ENCODE measurements at places on chromosomes 3 and 15.
A peak's percentile ranks its signal among the peaks of the same experiment; 100 is the strongest.

GRCh38 chr15:92111751-92112150, 258.2 kb downstream of the SLCO3A1 start:
- no peak overlapping the region for H3K27ac ChIP-seq
- peaks cover 6% of the 10 kb centered on the region for H3K4me1 ChIP-seq
- no peak overlapping the region for H3K4me3 ChIP-seq
- H3K27me3 ChIP-seq: no peaks in the 10 kb centered on the region

DNA sequence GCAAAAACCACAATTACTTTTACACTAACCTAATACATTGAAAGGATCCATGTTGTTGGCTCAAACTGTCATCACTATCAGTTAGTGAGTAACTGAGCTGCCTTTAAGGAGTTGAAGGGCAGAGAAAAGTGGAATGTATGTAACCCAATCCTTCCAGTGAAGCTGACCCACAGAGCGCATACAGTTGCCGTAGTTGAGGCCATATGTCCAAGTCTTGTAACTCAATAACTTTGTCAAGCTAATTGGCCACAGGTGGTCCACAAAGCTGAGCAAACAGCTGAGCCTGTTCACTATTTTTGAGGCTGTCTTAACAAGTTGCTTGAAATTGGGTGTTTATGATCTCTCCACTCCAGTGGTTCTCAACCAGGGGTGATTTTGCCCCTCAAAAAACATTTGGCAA, 169.0 kb upstream of the SLC24A5 start:
- H3K27me3 ChIP-seq: no peaks in the 10 kb centered on the region
- H3K27ac ChIP-seq: no peak overlapping the region
- H3K4me3 ChIP-seq: no peak overlapping the region

DNA sequence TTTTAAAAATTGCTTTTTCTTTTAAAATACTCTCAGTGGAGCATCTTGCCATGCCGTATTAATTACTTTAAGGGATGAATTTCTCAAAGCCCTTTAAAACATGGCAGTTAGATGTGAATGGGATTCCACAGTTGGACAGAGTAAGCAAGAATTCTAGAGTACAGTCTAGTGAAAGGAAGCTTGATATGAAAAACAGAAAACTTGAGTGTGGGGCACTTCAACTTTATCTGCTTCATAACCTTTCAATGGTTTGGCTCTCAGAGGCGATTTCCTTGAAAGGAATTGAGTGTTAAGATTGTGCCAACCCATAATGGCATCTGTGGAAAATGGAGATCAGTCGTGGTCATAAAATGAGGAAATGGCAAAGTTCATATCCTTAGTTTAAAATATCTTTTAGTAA, 127.7 kb upstream of the SAMMSON start:
- H3K4me1 ChIP-seq: peaks cover 10% of the 10 kb centered on the region
- H3K27ac ChIP-seq: no peak overlapping the region
- DNase-seq: no peak
- no peak overlapping the region for H3K4me3 ChIP-seq
- H3K36me3 ChIP-seq: no peaks in the 10 kb centered on the region

DNA sequence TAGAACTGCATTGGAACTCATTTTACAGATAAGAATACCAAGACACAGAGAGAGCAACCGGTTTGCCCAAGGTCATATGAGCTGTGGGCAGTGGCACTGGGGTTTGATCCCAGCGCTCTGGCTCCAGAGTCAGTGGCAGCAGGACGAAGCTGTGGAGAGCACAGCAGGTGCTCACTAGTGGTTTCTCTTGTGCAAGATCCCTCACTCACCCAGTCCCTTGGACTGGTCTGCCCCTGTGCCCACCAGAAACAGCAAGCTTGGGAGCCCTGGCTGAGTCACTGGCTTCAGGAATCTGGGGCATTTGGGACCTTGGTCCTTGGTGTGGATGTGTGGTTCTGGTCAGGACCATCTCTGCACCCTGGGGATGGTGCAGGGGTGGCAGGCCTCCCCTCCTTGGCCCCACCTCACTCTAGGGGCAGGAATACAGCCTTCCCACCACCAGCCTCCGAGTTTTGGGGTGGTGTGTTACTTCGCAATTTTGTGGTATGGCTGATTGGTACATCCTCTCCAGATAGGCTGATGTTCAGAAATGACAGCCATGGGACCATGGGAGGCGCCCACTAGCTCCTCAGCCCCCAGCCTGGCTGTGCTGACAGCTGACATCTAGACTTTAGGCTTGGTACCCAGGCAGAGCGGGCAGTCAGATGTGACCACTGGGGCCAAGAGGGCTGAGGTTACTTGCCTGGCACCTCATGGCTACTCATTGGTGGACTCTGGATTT, 104.6 kb downstream of the LSM3 start:
- DNase-seq: peak; percentile 72
- H3K27ac ChIP-seq: no peak overlapping the region
- peaks cover 4% of the 10 kb centered on the region for H3K4me1 ChIP-seq
- H3K36me3 ChIP-seq: no peaks in the 10 kb centered on the region
- H3K4me3 ChIP-seq: no peak overlapping the region

GRCh38 chr3:134029734-134030378, at the start of gene SLCO2A1:
SLCO2A1 (minus strand) TSS chr3:134029925; CDS start chr3:134029802, 123 bp downstream.
- H3K27ac ChIP-seq: no peak within 1 kb of the TSS
- peaks cover 29% of the 10 kb centered on the region for H3K27me3 ChIP-seq
- DNase-seq: peak; percentile 90
- no peaks in the 10 kb centered on the region for H3K36me3 ChIP-seq

GRCh38 chr3:41581700-41582099, 380.2 kb downstream of the ULK4 start:
- no peaks in the 10 kb centered on the region for H3K4me1 ChIP-seq
- no peak for DNase-seq
- no peak overlapping the region for H3K27ac ChIP-seq
- H3K4me3 ChIP-seq: no peak overlapping the region
- H3K36me3 ChIP-seq: no peaks in the 10 kb centered on the region
- no peaks in the 10 kb centered on the region for H3K27me3 ChIP-seq

DNA sequence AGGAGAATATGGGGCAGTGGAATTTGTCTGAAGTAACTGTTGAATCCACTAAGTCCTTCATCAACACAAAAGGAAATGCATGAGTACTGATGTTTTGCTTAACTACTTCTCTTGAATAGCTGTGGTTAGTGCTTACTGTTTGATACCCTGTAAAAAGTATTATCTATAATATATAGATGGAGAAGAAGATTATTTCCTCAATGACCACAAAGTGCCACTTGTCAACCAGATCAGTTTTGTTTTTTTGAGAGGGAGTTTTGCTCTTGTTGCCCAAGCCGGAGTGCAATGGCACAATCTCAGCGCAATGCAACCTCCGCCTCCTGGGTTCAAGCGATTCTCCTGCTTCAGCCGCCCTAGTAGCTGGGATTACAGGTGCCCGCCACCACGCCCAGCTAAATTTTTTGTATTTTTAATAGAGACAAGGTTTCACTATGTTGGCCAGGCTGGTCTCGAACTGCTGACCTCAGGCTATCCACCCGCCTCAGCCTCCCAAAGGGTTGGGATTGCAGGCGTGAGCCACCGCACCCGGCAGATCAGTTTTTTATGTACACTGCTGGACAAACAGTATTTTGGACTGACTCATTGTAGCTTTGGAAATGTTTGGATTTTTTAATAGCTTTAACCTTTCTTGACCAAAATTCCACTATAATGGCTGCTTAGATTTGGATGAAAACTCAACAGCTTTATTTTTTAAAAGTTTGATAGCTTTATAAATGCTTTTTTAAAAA, 1.5 kb upstream of the RPLP1 start:
- H3K27me3 ChIP-seq: no peaks in the 10 kb centered on the region
- H3K36me3 ChIP-seq: peaks cover 46% of the 10 kb centered on the region
- peak; percentile 56 for DNase-seq
- H3K4me1 ChIP-seq: peaks cover 30% of the 10 kb centered on the region
- H3K27ac ChIP-seq: peak overlapping the region; percentile 79
- no peak overlapping the region for H3K4me3 ChIP-seq

GRCh38 chr15:98776607-98777281, 128.4 kb downstream of the IGF1R start:
- DNase-seq: no peak
- H3K27ac ChIP-seq: no peak overlapping the region
- no peaks in the 10 kb centered on the region for H3K27me3 ChIP-seq
- peaks cover 11% of the 10 kb centered on the region for H3K4me1 ChIP-seq
- no peak overlapping the region for H3K4me3 ChIP-seq

GRCh38 chr3:48275287-48276027, 34.6 kb downstream of the ZNF589 start:
- no peak for DNase-seq
- no peak overlapping the region for H3K27ac ChIP-seq
- peaks cover 3% of the 10 kb centered on the region for H3K27me3 ChIP-seq
- H3K36me3 ChIP-seq: no peaks in the 10 kb centered on the region
- no peak overlapping the region for H3K4me3 ChIP-seq

GRCh38 chr3:152998591-152998990, 163.4 kb upstream of the RAP2B start:
- no peak overlapping the region for H3K27ac ChIP-seq
- no peak overlapping the region for H3K4me3 ChIP-seq
- H3K36me3 ChIP-seq: no peaks in the 10 kb centered on the region
- no peaks in the 10 kb centered on the region for H3K27me3 ChIP-seq
- no peaks in the 10 kb centered on the region for H3K4me1 ChIP-seq

- H3K36me3 ChIP-seq: no peaks in the 10 kb centered on the region
- no peak for DNase-seq
- H3K27ac ChIP-seq: no peak overlapping the region
- no peak overlapping the region for H3K4me3 ChIP-seq
These were observed 31.8 kb downstream of the GSK3B start for GRCh38 chr3:120062474-120062873.

DNA sequence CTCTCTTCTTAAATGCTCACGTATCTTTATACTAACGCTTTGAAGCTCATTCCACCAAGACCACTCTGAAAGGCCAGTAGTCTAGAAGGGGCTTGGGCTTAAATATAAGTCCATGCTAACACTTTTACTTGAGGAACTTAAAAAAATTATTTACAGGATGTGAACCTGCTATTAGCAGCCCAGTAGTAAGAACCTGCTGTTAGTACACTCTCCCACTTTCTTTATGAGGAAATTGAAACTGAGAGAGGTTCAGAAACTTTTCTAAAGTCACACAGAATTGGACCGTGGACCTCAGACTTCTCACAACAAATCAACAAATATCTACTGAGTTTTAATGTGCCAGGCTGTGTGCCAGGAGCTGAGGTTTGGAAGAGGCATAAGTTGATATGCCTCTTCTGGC, 53.4 kb downstream of the SYNPR start:
- peaks cover 3% of the 10 kb centered on the region for H3K27me3 ChIP-seq
- H3K4me3 ChIP-seq: no peak overlapping the region
- H3K36me3 ChIP-seq: no peaks in the 10 kb centered on the region
- no peak for DNase-seq
- no peaks in the 10 kb centered on the region for H3K4me1 ChIP-seq
- no peak overlapping the region for H3K27ac ChIP-seq

DNA sequence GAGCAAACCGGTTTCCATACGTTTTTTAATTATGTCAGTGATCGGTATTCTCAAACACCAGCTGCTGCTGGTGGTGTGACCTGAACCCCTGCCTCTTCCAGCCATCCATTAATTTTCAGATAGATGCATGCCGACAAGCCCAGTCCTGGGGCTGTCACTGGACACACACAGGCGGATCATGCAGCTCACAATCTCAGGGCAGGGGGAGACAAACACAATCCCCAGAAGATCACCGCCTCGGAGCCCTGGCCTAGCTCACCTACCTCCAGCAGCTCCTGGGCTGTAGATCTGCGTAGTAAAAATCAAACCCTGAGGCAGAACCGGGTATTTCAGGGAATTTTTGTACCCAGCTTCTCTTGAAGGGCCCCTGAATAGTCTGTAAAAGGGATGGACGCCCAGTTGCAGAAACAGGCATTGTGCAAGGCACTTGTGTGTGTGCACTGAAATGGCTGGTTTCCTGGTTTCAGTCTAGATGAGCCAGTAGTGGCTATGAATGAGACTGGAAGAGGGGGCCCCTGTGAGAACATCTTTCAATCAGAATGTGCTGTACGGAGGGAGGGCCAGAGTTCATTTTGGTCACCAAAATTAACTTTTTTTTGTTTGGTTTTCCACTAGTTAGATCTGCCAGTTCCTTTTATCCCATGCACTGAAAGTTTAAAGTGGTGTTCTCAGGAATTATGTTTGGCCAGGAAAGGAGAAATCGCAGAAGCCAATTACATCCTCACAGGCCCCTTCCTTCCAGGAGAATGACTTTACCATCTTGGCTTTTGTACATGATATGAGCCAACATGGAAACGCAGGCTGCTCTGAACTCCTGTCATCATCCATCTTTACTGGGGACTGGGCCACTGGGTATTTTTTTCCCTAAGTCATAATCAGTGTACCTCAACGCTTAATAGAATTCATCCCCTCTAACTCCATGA, 55.0 kb upstream of the RPL32 start:
- H3K4me3 ChIP-seq: no peak overlapping the region
- H3K36me3 ChIP-seq: peaks cover 11% of the 10 kb centered on the region
- DNase-seq: peak; percentile 71
- peaks cover 18% of the 10 kb centered on the region for H3K27me3 ChIP-seq

DNA sequence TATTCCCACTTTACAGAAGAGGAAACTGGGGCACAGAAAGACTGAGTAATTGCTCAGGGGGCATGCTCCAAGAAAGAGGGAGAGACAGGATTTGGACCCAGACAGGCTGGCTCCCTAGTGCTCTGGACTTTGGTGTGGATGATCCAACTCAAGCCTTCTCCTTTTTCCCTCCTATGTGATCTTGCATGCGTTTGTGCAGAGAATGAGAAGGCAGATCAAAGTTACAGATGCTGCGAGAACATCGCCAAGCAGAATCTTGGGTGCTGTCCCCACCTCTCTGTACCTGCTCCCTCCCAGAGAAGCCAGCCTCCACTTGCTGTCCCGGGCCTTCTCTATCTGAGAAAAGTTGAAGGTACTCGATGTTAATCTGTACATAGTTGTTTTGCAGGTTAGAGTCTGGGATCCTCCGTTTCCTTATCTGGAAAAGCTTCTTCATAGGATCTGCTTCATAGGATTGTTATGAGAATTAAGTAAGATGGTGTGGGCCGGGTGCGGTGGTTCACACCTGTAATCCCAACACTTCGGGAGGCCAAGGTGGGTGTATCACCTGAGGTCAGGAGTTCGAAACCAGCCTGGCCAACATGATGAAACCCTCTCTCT, 10.2 kb downstream of the GNB5 start:
- peak; percentile 71 for DNase-seq

DNA sequence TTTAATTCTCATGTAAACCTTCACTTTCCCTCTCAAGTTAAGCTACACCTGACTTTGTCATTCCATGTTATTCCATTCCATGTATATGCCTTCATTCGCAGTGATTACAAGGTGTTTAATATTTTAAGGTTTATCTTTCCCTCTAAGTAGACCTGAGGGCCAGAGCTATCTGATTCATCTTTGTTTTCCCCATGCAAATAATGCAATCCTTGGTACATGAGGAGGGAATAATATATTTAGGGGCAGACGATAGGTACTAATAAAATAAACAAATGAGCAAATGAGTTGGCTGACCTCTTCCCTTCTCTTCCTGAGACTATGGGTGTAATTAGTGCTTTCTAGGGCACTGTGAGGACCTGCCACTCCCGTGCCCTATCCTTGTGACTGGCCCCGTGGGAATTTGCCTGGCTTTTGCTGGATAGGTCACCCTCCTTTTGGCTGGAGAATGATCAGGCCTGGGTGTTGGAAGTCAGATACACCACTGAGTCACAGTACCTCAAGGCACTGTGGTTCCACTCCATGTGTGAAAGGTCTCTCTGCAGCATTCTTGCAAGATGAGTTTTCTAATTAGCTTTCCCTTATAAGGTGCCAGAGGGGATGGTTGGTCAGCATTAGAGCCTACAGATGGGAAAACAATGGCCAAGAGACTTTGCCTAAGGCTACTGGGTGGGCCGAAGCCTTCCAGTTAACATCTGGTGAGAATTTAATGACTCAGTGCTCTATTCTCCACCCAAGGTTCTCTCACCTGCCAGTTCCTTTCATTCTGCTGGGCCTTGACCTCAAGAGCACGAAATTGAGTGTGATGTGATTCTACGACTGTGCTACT, 183.2 kb downstream of the P3H2 start:
- H3K4me3 ChIP-seq: no peak overlapping the region
- H3K27ac ChIP-seq: peak overlapping the region; percentile 57
- H3K36me3 ChIP-seq: no peaks in the 10 kb centered on the region
- H3K4me1 ChIP-seq: peaks cover 25% of the 10 kb centered on the region

Data from osteoblast (primary cell).